IPS DF 6.9 (cell line): ENCODE measurements at places on chromosomes 7 and 10.

GRCh38 chr7:47601881-47602249 is 20.0 kb upstream of the TNS3 start:
- DNase-seq: no peak

- DNase-seq: no peak
Observed at GRCh38 chr7:68279827-68280400, 1283.3 kb downstream of the TYW1 start.

GRCh38 chr7:78074713-78075112 is 276.1 kb downstream of the PHTF2 start:
- DNase-seq: no peak

- no peak for DNase-seq
Observed at GRCh38 chr7:55026867-55027490, 8.2 kb downstream of the EGFR start.

- no peak for DNase-seq
Observed at GRCh38 chr10:8034466-8035005, 20.0 kb upstream of the GATA3 start.

GRCh38 chr10:88115968-88116367 is 252.5 kb downstream of the PTEN start:
- DNase-seq: no peak

DNA sequence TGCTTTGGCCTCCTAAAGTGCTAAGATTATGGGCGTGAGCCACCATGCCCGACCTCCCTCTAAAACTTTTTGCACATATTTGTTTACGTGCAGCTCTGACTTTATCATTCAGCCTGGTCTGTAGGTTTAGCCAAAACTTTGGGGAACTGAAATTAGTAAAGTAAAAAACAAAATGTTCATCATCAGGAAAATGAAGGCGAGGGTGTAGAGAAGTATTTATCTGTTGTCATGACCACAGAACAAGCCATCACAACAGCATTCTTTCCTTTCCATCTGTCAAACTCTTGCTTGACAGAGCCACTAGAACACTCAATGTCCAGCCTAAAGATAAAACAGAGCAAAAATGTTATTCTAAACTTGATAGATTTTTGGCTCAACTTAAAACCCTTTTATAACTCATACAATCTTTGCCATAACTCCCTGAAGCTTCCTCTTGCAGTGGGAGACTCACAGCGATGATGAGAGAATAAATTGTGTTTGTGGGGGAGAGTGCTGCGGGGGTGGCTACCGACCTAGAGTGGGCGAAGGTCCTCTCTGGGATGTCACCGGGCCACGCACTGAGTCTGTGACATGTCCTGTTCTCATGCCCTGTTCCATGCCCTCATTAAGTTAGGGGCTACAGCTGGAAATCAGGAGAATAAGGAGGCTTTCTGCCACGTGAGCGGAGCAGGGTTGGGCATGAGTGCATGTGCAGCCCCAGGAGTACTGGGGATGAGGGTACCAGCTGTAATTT is 58.6 kb upstream of the MKRN1 start:
- DNase-seq: no peak

DNA sequence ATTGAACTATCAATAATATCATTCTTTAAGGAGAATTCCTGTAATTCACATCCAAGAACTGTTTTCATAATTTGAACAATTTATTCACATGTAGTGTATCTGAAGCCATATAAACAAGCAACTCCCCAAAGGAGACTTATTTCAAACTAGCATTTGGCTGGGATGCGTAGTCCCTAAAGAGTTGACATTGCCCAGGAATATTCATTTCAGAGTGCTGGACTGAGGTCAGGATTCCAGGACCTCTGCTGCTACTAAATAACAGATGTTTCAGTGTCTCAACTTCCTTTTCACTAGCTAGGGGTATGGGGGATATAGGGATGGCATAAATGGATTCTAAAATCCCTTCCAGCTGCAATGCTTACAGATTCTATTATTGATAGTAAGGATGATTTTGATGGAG is 177.0 kb downstream of the TSPAN12 start:
- DNase-seq: no peak
